AG08395 (cell line): ENCODE measurements at places on chromosomes 12 and 14.

- DNase-seq: no peak
These were observed at the start of gene TMEM63C for GRCh38 chr14:77181603-77182437. TMEM63C (plus strand) TSS chr14:77181798; CDS start chr14:77218814, 37,016 bp downstream.

GRCh38 chr14:66268802-66269334, 217.3 kb upstream of the CCDC196 start:
- DNase-seq: no peak

GRCh38 chr12:116492703-116493324, 66.4 kb upstream of the MAP1LC3B2 start:
- peak; percentile 67 for DNase-seq

DNA sequence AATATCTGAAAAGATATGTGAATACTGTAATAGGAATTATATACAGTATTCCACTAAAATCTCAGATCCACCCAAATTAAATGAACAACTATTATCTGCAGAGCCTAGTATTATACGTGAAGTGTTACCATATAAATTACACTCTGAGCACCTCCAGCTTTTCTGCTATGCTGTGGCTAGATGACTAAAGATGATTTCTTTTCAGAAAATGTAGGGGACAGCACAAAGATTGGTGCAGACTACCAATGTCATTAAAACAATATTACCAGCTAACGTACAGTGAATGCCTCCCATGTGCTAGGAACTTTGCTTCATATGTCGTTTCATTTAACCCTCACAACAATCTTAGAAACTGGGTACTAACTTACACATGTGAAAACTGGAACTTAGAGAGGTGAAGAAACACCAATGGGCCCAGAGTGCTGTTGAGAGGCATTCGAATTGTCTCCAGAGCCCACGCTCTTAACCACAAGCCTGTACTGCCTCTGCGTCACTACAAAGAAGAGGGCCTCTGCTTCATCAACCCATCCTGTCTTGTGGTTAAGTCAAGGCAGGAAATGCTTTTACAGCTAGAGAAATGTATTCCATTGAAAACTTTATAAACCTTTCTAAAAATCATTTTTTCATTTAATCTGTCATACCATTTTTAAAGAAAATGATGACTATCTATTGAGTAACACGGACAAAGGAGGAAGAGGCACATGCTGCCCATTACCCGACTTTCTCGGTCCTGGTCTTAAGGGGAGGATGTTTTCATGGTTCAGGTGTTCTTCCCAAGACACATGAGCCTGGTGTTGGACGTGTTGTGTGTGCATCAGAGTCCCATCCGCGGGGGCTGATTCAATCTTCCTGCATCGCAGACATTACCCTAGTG, 1.3 kb downstream of the GPR65 start:
- no peak for DNase-seq

GRCh38 chr14:86505808-86506207, 975.9 kb downstream of the FLRT2 start:
- no peak for DNase-seq

DNA sequence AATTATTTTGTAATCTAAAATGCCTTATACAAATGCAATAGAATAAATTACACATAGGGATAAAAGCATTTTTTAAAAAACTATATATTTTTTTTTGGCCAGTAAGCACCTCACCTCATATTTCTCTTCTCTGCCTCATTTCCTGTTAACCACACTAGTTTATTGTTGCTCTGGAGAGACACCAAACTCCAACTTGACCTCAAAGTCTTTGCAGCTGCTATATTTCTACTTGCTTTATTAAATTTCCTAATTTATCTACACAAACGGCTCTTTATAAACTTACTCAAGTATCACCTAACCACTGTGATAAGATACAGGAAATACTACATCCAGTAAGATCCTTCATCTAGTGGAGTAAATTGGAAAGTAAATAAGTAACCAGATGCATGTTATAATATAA, 622.3 kb downstream of the C12orf50 start:
- no peak for DNase-seq

GRCh38 chr14:24838945-24839616, 205.1 kb upstream of the GZMB start:
- no peak for DNase-seq

DNA sequence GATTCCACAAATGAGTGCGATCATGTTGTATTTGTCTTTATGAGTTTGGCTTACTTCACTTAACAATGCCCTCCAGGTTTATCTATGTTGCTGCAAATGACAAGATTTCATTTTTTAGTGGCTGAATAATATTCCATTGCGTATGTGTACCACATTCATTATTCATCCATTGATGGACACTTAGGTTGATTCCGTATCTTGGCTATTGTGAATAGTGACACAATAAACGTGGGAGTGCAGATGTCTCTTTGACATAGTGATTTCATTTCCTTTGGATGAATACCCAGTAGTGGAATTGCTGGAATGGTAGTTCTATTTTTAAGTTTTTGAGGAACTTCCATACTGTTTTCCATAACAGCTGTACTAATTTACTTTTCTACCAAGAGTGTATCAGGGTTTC, 23.5 kb downstream of the AKAP6 start:
- no peak for DNase-seq

DNA sequence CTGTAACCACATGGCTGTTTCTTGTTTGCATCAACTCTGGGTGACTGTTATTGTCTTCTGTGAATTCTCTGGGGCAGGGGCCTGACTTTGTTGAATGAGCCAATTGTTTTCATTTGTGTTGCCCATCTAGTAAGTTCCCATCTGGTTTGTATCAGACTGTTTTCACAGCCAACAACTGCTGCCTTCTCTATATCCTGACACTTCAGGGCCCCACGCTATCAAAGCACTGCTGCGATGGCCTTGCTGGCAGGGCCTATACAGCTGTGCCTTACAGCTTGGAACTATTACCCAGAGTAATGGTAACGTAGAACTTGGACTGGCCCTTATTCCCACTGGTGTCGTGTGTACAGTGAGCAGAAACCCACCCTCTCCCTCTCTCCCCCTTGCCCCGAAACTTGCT, 104.3 kb upstream of the DACT1 start:
- peak; percentile 4 for DNase-seq

- DNase-seq: no peak
These were observed 51.1 kb downstream of the TRAFD1 start for GRCh38 chr12:112176321-112177010.

GRCh38 chr14:70808416-70809224, 693 bp downstream of the MAP3K9 start:
- no peak for DNase-seq

GRCh38 chr12:126681676-126682075, 1585.3 kb upstream of the TMEM132C start:
- no peak for DNase-seq

GRCh38 chr14:31326111-31326510, 94.2 kb downstream of the HEATR5A start:
- DNase-seq: no peak

DNA sequence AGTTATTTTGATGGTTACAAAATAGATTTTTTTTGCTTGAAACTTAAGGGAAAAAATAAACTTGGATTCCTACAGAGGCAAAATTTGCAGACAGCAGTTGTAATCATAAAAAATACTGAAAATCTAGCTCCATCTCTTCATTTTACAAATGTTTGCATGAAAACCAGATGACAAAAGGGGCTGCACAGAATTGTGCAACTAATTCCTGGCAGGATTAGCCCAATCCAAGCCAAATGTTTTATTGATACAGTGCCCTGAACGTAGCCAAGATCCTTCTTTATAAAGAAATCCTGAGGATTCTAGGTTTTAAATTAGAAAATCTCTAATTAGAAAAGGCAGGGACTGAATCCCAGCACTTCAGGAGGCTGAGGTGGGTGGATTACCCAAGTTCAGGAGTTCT, 356.4 kb upstream of the SEL1L start:
- DNase-seq: no peak
